Activated CD8-positive, alpha-beta T cell treated with anti-CD3 and anti-CD28 coated beads, Interleukin-2, amount 10 ng/mL, durations not matched to agents 7 days and 5 days (primary cell): ENCODE measurements at places on chromosomes 16 and 17.

DNA sequence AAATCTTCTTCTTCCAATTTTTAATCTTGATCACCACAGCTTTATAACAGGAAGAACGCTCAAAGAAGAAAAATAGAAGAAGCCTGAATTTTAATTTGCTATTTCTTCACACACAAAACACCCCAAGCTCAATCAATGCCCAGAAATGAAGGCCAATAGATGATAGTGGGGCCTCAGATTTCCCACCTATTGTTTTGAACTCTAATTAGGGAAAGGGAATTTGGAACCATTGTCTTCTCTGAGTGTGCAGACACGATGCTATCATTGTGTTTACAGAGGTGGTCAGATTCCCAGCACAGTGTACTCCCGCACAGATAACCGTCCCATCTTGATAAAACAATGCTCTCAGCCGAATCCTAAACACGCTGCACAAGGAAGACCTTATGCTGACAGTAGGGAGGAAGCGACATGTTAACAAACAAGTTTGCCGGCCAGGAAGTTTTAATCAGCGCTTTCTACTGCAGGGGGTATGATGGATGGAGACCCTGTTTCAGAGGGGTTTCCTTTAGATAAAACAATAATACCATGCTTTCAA lies 684.7 kb downstream of the MAF start:
- DNase-seq: no peak

DNA sequence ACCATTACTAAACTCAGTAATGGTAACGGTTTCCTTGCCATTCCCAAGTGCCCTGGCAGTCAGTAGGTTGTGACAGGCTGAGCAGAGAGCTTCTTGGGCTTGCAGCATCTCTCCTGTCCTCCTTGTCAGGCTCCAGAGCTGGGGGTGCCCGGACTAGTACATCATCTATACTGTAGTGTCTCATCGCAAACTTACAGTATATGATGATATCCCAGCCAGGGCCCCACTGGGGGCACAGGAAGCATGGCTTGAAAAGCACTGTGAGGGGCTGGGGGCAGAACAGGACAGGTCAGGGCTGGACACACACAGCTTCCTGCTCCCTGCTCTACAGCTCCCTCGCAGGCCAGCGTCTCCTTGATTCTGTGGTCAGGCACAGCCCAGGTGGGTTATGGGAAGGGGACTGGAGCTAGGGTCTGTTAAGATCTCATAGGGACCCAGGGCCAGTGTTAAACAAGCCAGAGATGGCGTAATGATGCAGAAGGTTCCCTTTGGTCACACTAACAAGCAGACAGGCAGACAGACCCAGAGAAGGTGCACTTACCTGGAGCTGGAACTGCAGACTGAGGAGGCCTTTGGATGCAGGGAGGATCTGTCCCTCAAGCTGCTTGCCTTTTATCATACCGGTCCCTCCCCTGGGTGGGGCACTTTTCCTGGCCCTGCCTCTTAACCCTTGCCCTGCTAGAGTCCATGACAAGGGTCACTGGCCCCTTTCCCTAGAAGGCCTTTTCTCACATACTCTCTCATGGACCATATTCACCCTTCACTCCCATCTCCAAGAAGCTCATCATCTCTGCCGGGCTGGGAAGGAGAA lies 6.8 kb downstream of the ERAL1 start:
- no peak for DNase-seq

DNA sequence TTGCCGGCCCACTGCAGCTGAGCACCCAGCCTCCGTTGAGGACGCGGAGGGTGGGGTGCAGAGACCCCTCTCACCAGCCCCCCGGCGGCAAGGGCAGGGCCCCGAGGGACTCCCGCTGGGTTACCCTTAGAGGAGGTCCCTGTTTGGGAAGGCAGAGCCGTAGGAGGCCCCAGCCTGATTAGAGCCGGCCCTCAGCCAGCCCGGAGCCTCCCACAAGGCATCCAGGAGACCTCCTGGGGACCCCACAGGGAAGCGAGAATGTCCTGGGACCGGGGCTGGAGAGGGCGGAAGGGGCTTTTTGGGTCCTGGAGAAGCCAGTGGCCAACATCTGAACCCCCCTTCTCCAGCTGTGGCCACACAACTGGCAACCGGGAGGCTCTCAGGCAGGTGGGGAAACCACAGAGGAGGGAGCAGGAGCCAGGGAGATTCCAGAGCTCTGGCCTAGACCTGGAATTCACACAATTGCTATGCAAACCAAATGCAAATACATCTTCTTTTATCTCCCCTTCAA lies 21.7 kb upstream of the SP6 start:
- DNase-seq: no peak

DNA sequence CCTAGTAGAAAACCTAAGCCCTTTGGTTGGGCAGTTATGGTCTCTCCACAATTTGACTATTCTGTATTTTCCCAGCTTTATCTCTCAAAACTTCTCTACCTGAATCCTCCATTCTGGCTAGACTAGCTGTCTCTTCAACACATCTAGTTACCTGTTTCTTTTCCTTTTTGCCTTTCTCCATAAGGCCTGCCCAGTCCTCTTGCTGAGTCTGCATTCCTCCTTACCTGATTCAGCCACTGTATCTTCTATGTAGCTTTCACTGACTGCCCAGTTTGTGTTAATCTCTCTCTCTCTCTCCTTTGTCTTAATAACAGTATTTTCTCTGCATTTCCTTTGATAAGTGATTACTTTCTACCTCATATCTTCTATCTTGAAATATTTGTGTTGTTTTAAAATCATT lies 2.1 kb upstream of the EVI2A start:
- no peak for DNase-seq

GRCh38 chr17:10987786-10988185 lies 149.9 kb upstream of the PIRT start:
- no peak for DNase-seq

DNA sequence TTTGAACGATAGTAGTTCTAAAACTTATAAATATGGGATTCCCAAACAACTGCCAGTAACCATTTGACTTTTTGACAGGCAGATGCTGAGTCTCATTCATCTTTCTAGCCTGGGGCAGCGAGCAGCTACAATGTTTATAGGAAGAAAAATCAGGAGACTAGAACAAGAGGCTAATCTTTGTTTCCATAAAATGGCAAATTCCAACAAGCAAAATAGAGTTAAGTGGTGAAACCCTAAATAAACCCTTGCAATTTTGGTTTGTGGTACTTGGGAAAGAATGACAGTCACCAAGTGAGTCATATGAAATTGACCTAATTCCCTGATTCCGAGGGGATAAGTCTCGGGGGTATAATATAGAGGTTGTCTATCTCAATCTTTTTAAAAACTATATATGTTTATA lies 27.3 kb upstream of the HS3ST2 start:
- DNase-seq: no peak

- DNase-seq: no peak
These were observed 190.2 kb upstream of the KCNJ16 start for GRCh38 chr17:69884846-69885245.

DNA sequence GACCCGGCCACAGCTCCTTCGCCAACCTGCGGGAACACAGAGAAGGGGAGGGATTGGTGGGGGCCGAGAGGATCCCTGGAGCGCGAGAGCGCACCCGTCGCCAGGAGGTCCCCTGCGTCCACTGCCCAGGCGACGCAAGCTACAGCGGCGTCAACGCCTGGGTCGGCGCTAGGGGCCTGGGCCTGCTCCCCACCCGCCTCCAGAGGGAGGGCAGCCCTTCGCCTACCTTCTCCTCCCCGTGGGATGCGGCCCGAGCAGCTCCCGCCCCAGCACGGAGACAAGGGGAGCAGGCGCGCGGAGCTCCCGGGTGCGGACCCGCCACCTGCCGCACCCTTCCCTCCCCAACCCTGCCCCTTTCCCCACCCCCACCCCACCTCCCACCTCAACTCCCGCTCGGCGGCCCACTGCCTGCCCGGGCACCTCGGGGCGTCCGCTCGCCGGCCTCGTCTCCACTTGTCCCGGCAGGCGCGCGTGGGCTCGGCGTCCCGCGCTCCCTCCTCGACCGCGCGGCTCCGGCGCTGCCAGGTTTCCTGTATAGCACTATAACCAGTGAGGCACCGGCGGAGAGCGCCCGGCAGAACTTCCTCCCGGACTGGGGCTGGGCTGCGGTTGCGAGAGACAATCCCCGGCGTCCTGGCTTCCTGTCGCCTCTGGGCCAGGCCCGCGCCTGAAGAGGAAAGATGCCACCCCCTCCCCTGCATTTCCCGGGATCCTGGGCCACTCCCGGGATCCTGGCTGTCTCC lies 119.1 kb upstream of the SMURF2 start:
- DNase-seq: peak; percentile 73

- no peak for DNase-seq
These were observed 4.7 kb downstream of the SLC47A1 start for GRCh38 chr17:19538095-19539039.

DNA sequence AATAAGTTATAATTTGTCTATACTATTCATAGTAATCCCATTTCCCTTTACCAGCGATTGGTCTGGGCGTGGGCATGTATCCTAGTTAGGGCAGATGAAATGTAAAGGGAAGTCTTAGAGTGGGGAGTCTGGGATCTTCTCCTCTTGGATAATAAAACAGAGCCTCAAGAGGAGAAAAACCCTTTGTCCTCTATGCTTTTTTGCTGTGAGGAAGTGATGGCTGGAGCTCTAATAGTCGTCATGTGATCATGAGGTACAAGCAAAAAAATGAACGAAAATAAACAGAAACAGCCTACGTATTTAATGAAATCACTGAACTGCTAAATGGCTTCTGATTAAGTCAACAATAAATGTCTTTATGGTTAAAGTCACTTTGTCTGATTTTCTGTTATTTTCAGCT lies 26.8 kb downstream of the EFCAB5 start:
- no peak for DNase-seq

- no peak for DNase-seq
These were observed 181.1 kb downstream of the CHD9 start for GRCh38 chr16:53235851-53236250.

DNA sequence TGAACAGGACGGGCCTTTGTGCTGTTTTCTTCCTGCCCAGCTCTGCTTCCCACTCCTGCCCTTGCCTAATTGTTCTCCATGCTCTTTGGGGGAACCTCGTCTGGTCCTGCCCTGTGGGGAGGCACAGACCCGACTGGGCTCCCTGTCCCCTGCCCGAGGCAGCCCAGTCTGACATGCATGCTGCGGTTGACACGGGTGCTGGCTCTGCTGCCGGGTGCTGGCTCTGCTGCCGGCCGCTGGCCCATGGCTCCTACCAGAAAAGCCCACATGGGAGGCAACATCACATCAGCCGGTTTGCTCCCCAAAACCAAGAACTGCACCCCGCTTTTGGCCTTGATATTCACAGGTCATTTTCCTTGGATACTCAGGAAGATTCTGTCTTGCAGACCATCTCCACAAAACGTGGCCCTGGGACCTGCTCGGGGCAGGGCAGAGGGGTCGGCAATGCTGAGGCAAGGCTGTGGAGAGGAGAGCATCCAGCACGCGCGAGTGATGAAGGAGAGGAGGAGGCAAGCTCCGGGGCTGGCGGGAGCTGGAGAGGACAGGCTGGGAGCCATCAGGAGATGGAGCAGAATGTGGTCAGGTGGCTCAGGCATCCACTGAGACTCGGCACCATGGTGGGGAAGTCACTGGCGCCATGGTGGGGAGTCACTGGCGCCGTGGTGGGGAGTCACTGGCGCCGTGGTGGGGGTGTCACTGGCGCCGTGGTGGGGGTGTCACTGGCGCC lies 31.6 kb downstream of the RBFOX3 start:
- no peak for DNase-seq
